ENCODE measurements at places on chromosomes 5 and 9.

GRCh38 chr5:145246961-145247744, 588.0 kb downstream of the PRELID2 start:
- peak; percentile 61 for DNase-seq

DNA sequence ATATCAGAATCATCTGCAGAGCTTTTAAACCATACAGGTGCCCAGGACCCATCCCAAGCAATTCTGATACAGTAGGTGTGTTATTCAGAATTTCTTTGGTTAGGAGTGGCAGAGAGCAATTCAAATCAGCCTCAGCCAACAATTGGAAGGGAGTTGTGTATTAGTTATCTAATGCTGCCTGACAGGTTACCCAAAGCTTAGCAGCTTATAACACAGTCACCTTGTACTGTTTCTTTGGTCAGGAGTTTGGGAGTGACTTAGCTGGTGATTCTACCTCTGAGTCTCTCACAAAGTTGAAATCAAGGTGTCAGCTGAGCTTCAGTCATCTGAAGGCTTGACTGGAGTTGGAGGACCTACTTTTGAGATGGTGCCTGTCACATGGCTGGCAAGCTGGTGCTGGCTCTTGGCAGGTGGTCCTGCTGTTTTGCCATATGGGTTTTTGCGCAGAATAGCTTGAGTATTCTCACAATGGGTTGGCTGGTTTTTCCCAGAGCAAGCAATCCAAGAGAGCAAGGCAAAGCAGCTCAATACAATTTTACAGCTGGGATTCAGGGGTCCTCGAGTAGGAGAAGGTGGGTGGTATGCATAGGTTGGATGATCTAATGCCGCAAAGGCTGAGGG, 18.7 kb upstream of the CARNMT1 start:
- no peak for DNase-seq

- no peak for DNase-seq
Observed at GRCh38 chr9:68979538-68980314, 34.2 kb downstream of the PRKACG start.

- DNase-seq = peak; percentile 20
Observed at GRCh38 chr5:149170299-149170698, 29.0 kb downstream of the ABLIM3 start.

GRCh38 chr9:128034821-128035652, 32.1 kb downstream of the NAIF1 start:
- peak; percentile 82 for DNase-seq

- DNase-seq = no peak
Observed at GRCh38 chr5:133140311-133140710, 88.5 kb downstream of the HSPA4 start.

DNA sequence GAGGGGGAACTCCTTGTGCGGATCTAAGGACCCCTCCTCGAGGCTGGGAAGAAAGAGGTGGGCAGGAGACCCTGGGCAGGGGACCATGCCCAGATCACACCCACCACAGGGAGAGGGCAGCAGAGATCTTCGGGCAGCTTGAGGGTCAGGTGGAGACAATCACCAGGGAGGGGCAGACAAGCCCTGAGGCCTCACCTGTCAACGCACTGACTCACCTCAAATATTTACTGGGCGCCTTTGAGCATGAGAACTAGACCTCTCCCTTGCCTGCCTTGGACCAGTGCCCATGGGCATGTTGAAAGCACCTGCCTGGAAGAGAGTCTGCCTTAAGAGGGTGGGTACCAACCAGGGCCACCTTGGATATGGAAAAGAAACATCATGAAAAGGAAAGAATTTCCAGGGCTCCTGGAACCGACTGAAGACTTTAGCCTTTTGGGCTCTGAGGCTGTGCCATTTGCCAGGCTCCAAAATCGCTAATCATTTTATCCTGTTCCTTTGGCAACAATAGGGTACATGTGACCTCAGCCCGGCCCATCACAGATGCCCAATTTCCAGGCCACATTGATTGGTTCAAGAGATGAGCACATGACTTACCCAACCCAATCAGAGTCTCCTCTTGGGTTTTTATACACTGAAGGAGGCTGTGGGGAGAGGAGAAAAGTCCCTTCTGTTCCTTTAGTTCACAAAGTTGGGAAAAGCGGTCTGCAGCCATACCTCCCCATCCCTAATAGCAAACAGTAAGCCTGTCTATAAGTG, 10.4 kb upstream of the SPINK4 start:
- no peak for DNase-seq

DNA sequence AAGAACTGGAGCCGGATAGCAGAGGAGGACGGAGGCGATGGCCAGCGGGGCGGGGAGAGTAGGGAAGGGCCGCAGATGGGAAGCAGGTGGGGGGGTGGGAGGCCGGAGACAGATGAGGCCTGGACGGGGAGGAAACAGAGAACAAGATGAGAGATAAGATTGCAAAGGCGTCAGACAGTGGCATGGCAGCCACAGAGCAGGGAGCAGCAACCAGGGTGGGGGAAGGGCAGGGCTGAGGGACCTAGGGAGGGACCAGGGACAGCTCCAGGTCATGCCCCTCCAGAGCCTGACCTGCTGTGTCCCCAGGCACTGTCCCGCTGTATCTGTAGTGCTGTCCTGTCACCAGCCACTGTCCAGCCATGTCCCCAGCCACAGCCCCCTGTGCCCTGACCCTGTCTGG, 49.6 kb upstream of the LMX1B start:
- no peak for DNase-seq

GRCh38 chr5:41754857-41755256, 115.4 kb downstream of the OXCT1 start:
- no peak for DNase-seq

DNA sequence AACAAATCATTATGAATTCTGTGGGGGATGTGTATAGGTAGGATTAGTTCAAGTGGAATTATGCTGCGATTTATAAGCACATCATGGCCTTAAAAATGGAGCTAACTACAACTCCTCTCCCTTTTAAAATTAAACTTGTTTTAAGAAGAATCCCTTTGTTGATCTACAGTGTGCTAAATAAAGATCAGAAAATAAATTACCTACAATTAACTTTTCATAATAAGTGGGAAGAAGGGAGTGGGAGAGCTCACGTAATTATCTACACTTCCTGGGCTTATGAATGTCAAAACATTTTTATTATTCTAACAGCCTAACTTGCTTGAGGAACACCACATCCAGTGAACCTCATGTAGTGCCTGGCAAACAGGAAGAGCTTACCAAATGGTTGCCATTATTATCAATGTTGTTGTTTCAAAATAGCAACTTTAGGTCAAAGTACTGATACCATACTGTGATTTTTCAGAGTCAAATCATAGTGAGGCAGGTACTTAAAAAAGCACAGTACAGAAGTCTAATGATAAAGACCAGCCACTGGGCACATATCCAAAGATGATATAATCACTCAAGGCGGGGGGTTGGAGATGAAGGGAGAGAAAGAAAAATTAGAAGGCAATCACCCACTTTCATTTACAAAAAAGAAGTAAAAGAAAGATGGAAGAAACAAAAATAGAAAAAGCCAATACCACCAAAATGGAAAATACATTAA, 174.0 kb downstream of the RAPGEF6 start:
- DNase-seq = no peak

GRCh38 chr5:168434746-168435321, 51.4 kb upstream of the RARS1 start:
- peak; percentile 27 for DNase-seq

GRCh38 chr9:126398403-126399058, 71.9 kb downstream of the MVB12B start:
- peak; percentile 43 for DNase-seq

Data from EL (cell line).